ENCODE measurements at places on chromosomes 7 and 10. TPM values are rescaled to one million over a fixed set of nuclear protein-coding genes. Genes with fewer than 3 reads are reported as not detected.

The SLC39A12 gene
- total RNA-seq = 46.9 TPM

- H3K36me3 ChIP-seq = no peaks in the 10 kb centered on the region
- no peak overlapping the region for H3K4me3 ChIP-seq
- H3K27me3 ChIP-seq = no peaks in the 10 kb centered on the region
- no peak for DNase-seq
These were observed 580.5 kb downstream of the AUTS2 start for GRCh38 chr7:70178787-70179186.

- H3K4me3 ChIP-seq = no peak overlapping the region
- H3K36me3 ChIP-seq = no peaks in the 10 kb centered on the region
- no peaks in the 10 kb centered on the region for H3K4me1 ChIP-seq
- DNase-seq = no peak
- H3K27ac ChIP-seq = no peak overlapping the region
These were observed 130.9 kb upstream of the CDK6 start for GRCh38 chr7:92967238-92967637.

DNA sequence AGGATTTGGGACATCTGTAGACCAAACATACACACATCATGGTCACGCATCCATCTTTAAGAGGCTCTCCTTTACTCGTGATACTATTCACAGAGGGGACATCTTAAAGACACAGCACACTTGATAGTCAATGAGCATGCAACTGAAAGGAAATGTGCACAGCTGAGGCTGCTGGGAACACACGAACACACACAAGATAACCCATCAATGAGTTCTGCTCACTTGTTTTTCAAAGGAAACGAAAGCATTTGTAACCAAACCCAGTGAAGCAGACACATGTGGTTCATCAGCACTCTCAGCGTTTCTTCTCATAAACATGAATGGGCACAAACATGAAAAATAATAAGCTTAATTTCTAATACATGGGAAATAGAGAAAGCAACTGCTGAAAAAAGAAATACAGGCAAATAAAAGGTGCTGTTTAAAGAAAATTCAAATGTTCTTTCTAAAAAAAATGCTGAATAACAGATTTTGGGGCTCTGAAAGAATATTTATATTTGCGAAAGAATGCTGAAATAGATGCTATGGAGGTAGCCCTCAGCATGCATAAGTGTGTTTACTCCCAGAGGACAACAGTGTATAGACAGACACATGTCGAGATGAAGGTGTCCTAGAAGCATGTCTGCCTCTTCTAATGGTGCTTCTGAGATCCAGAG is 59.7 kb upstream of the LAMB4 start:
- H3K4me3 ChIP-seq = no peak overlapping the region
- H3K4me1 ChIP-seq = no peaks in the 10 kb centered on the region
- no peak for DNase-seq
- peaks cover 11% of the 10 kb centered on the region for H3K36me3 ChIP-seq

DNA sequence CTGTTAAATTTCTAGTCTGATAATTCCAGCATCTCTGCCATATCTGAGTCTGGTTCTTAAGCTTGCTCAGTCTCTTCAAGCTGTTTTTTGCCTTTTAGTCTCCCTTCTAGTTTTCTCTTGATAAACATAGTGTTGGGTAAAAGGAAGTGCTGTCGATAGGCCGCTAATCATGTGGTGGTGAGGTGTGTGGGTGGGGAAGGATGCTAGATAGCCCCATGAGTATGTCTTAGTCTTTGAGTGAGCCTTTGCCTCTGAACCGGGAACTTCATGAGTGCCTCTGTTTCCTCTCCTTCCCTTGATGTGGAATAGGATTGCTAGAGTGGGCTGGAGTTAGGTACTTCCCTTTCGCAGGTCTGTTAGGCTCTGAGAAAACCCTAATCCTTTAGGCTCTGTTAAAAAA is 441.8 kb downstream of the INHBA start:
- no peaks in the 10 kb centered on the region for H3K27me3 ChIP-seq
- H3K4me1 ChIP-seq = no peaks in the 10 kb centered on the region
- no peaks in the 10 kb centered on the region for H3K36me3 ChIP-seq

- no peaks in the 10 kb centered on the region for H3K36me3 ChIP-seq
- H3K27me3 ChIP-seq = no peaks in the 10 kb centered on the region
- H3K27ac ChIP-seq = no peak overlapping the region
- DNase-seq = no peak
These were observed 71.1 kb downstream of the INSYN2A start for GRCh38 chr10:127125331-127125730.

GRCh38 chr7:42960762-42961161 is 28.6 kb downstream of the MRPL32 start:
- no peak overlapping the region for H3K27ac ChIP-seq
- H3K4me3 ChIP-seq = no peak overlapping the region

The EBLN1 gene
- total RNA-seq = not detected

DNA sequence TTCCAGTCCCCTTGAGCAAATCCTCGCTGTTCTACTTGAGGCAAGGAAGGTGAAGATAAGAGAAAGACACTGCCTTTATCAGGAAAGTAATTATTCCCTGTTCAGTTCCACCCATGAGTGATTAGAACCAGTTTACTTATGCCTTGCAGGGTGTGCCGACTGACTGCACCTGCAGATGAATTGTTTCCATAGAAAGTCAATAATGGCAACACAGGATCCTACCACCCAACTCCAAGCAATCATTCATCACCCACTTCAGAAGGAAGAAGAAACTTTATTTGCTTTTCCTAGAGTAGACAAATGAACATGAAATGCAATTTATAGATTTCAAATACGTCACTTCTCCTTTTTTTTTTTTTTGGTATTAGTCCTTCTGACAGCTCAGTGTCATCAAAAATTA is 383.9 kb downstream of the SORCS1 start:
- DNase-seq = no peak
- no peak overlapping the region for H3K4me3 ChIP-seq
- H3K36me3 ChIP-seq = no peaks in the 10 kb centered on the region
- H3K4me1 ChIP-seq = no peaks in the 10 kb centered on the region

The FAM25C gene
- not detected for total RNA-seq

GRCh38 chr7:140678816-140679130 is 6.0 kb downstream of the ADCK2 start:
- H3K4me3 ChIP-seq = no peak overlapping the region
- H3K27ac ChIP-seq = no peak overlapping the region
- peaks cover 38% of the 10 kb centered on the region for H3K36me3 ChIP-seq
- DNase-seq = no peak
- H3K27me3 ChIP-seq = no peaks in the 10 kb centered on the region

The ARHGEF5 gene
- 2.2 TPM for total RNA-seq

The PTF1A gene
- 0.22 TPM for total RNA-seq

The SDK1 gene
- 11.6 TPM for total RNA-seq

DNA sequence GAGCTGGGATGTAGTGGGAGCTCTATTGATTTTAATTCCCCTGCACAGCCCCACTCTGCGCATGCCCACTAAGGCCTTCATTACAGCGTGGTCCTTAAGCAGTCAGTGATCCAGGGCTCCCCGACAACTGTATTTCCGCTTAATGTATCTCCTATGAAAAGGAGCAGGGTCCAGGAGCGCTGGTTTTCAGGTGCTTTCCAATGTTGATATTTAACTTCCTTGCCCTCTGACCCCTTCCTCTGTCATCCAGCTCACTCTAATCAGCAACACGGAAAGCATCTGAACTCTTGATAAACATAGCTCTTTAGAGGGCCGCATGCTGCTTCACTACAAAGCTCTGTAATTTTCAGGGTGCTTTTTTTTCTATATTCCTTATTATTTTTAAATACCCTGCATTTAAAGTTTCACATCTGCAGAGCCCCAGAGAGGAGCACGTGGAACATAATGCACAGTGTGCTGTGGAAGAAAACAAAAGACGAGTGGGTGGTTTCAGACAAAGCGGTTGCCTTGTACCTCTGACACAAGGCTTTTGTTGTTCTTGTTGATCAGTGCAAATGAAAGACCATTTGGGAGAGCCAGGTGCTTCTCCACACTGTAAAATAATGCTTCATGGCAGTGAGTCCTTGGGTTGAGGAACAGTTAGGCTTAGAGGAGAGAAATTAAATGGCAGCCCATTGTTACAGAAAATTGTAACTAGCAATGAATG is 465.9 kb upstream of the CELF2 start:
- H3K27ac ChIP-seq = no peak overlapping the region
- no peak for DNase-seq
- no peak overlapping the region for H3K4me3 ChIP-seq

DNA sequence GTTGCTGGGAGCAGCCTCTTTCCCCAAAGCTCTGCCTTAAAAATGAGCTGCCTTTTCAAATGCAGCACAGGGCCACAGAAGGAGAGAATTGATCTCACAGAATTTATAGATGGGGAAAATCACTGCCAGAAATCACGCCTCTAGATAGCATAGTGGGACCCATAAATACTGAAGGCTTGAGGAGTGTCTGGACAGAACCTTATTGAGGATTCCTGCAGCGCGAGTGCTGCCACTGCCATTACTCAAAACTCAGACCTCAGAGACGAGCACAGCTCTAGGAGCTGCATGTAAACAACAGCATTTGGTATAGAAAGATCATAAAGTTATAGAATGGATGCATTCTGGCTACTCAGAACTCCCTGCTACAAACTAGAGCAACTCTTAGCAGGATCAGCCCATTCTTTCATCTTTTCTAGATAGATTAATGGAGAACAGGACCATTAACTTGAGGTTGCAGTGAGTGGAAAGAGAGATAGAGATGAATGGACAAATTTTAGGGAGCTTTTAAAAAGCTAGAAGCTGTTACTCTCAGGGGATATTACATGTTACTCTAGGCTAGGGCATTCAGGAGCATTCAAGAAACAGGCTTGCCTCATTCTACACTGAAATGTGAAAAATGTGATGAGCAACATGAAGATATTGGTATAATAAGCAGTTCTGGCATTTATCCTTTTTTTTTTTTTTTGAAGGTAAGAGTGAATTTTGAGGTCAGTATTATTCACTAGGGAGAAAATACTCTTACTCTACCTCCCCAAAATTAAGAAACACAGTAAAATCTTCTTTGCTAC is 267.2 kb upstream of the SLC26A5 start:
- DNase-seq = no peak
- no peaks in the 10 kb centered on the region for H3K36me3 ChIP-seq
- H3K4me1 ChIP-seq = no peaks in the 10 kb centered on the region
- peaks cover 2% of the 10 kb centered on the region for H3K27me3 ChIP-seq
- H3K4me3 ChIP-seq = no peak overlapping the region

The DOCK4 gene
- total RNA-seq = 40.3 TPM

The PAX2 gene
- 1.9 TPM for total RNA-seq

DNA sequence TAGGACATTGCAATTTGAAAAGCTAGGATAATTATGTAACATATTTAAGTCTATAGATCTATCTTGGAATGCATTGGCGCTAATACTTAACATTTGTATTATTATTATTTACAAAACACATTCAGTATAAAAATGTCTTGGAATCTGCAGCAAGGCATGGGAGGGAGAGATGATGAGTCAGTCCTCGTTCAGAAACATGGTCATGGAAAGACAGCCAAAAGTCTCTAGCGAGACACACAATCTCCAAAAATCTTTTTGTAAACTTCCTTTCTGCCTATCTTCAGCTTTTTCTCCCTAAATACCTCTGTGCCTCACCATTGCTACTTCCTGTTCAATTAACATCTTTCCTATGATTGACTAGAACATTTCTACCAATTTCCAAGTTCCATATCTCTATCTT is 188.4 kb upstream of the CACNA2D1 start:
- DNase-seq = no peak
- H3K27ac ChIP-seq = no peak overlapping the region
- H3K27me3 ChIP-seq = no peaks in the 10 kb centered on the region
- no peak overlapping the region for H3K4me3 ChIP-seq

The RBM48 gene
- 15.9 TPM for total RNA-seq

- DNase-seq = no peak
- H3K4me3 ChIP-seq = no peak overlapping the region
- H3K36me3 ChIP-seq = no peaks in the 10 kb centered on the region
These were observed 3.9 kb upstream of the SGPL1 start for GRCh38 chr10:70811881-70812280.

The COL26A1 gene
- total RNA-seq = 17.4 TPM

The NXPH1 gene
- total RNA-seq = 17.1 TPM

DNA sequence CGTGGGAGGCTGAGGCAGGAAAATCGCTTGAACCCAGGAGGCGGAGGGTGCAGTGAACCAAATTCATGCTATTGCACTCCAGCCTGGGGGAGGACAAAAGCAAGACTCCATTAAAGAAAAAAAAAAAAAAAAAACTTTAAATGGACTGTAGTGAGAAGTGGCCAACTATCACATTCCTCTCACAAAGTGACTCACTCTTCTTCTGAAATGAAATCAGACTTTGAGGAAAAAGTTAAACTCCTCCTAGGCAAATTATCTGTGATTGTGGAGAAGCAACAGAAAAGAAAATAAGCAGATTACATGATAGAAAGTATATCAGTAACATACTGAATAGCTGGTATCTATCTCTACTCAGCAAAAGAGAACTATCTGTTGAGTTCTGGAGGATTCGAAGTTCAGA is 234.3 kb upstream of the PHF14 start:
- H3K27me3 ChIP-seq = no peaks in the 10 kb centered on the region
- H3K4me1 ChIP-seq = no peaks in the 10 kb centered on the region
- DNase-seq = no peak

DNA sequence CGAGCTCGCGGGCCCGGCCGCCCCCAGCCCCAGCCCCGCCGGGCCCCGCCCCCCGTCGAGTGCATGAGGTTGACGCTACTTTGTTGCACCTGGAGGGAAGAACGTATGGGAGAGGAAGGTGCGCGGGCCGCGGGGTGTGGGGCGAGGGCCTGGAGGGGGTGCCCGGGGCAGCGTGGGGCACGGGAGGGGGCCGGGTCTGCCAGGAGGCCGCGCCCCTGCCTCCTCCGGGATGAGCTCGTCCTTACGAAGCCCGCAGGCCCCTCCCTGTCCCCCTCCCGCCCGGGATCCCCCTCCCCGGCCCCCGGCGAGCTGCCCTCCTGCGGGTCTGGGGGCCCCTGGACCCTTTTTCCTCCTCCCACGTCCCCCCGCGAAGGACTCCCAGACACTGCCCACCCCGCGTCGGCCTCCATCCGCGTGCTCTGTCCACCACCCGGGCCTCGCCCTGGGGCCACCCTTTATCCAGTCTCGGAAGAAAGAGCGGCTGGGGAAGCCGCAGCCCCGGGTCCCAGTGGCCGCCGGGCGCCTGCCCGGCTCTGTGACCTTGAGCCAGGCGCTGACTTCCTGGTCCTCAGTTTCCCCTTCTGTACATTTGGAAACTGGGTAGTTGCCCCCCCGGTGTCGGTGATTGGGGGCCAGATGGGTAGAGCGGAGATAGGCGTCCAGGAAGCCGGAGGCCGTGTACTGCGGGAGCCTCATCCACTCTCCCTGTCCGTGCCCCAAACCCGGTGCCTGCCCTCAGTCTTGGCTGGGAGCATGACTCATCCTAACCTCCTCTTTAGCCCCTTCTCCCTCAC is 521 bp downstream of the LIMK1 start:
- H3K27me3 ChIP-seq = no peaks in the 10 kb centered on the region
- DNase-seq = no peak
- H3K4me3 ChIP-seq = peak overlapping the region; percentile 56

DNA sequence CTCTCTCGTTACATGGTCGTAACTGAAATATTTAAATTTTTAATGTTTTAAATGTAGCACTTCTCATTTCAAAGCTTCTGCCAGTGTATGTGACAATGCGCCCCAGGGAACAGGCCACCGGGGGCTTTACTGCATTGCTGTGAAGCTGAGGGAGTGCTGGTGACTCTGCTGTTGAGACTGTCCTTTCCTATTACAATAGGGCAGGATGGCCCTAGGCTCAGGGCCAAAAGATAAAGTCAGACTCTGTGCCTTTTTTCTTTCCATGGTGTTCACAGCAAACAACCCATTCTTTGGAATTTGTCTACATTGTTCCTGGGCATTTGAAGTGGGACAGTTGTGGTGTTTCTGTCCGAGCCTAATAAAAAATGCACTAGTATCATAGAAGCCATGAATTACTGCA is 107.3 kb downstream of the GALNT11 start:
- H3K27ac ChIP-seq = no peak overlapping the region
- H3K36me3 ChIP-seq = peaks cover 50% of the 10 kb centered on the region
- DNase-seq = no peak
- no peak overlapping the region for H3K4me3 ChIP-seq
- H3K4me1 ChIP-seq = peaks cover 27% of the 10 kb centered on the region

Measured in spinal cord (tissue), 10 donors.